ENCODE measurements at places on chromosomes 1 and 21.

DNA sequence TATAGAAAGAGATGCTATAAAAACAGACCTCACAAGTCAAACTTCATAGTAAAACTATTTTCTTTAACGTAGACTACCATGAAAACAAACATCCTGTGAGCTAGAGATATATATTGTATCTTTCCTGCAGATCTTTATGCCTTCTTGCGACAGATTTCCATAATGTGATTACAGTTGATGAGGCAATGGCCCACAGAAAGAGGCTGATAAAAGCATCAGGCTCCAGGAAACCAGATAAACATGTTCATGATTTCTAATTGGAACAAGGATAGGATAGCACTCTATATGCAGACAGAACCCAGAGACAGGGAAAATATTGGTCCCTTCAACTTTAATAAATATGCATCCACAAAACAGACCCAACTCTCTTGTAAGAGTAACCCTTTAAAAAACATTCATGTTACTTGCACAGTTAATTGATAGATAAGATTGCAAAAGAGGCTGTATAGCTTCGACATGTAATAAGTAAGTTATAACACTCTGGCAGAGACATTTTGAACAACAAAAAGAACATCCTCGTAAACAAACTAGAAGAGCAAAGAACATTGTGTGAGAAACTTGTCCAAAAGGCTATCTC is 329.4 kb downstream of the AGBL4 start:
- DNase-seq = no peak

- DNase-seq = no peak
Observed at GRCh38 chr1:228933753-228934152, 198.5 kb downstream of the RHOU start.

- no peak for DNase-seq
Observed at GRCh38 chr1:244327533-244327932, 124.2 kb downstream of the ADSS2 start.

DNA sequence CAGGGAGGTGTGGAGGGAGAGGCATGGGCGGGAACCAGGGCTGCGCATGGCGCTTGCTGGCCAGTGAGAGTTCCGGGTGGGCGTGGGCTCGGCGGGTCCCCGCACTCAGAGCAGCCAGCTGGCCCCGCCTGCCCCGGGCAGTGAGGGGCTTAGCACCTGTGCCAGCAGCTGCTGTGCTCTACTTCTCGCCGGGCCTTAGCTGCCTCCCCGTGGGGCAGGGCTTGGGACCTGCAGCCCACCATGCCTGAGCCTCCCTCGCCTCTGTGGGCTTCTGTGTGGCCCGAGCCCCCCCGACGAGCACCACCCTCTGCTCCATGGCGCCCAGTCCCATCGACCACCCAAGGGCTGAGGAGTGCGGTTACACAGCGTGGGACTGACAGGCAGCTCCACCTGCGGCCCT is 38.6 kb upstream of the WARS2 start:
- DNase-seq = no peak

DNA sequence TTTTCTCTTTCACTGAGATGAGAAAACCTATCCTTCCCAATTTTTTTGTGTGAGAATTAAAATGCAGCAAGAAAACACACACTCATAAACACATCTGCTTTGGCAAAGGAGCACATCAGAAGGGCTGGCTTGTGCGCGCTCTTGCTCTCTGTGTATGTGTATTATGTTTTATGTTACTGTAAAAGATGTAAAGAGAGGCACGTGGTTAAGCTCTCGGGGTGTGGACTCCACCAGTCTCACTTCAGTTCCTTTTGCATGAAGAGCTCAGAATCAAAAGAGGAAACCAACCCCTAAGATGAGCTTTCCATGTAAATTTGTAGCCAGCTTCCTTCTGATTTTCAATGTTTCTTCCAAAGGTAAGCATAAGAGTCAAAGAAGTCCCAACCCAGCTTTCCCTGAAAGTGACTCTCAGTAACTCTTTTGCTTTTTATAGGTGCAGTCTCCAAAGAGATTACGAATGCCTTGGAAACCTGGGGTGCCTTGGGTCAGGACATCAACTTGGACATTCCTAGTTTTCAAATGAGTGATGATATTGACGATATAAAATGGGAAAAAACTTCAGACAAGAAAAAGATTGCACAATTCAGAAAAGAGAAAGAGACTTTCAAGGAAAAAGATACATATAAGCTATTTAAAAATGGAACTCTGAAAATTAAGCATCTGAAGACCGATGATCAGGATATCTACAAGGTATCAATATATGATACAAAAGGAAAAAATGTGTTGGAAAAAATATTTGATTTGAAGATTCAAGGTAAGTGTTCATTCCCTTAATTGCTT is at the start of gene CD2:
Gene CD2 (plus strand): TSS at position 233 of the 780 bp plus-strand sequence. CDS start 63 bp downstream, at position 296.
- DNase-seq = no peak

GRCh38 chr1:70038025-70038424 is 167.4 kb downstream of the LRRC40 start:
- no peak for DNase-seq
